ENCODE measurements at places on chromosomes 1 and 21.
A peak's percentile ranks its signal among the peaks of the same experiment; 100 is the strongest.

DNA sequence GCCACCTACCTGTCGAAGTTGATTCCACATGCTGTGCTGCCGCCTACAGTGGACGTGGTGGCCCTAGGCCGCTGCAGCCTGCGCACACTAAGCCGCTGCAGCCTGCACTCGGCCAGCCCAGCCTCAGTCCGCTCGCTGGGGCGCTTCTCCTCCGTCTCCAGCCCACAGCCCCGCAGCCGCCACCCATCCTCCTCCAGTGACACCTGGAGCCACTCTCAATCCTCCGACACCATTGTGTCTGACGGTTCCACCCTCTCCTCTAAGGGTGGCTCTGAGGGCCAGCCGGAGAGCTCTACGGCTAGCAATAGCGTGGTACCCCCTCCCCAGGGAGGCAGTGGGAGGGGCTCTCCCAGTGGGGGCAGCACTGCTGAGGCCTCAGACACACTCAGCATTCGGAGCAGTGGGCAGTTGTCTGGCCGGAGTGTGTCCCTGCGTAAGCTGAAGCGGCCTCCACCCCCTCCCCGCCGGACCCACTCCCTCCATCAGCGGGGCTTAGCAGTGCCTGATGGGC lies 46.9 kb downstream of the YARS1 start:
- no peak overlapping the region for H3K27ac ChIP-seq
- H3K4me1 ChIP-seq, result peaks cover 26% of the 10 kb centered on the region
- H3K27me3 ChIP-seq, result no peaks in the 10 kb centered on the region
- no peak overlapping the region for H3K4me3 ChIP-seq
- no peak for DNase-seq

DNA sequence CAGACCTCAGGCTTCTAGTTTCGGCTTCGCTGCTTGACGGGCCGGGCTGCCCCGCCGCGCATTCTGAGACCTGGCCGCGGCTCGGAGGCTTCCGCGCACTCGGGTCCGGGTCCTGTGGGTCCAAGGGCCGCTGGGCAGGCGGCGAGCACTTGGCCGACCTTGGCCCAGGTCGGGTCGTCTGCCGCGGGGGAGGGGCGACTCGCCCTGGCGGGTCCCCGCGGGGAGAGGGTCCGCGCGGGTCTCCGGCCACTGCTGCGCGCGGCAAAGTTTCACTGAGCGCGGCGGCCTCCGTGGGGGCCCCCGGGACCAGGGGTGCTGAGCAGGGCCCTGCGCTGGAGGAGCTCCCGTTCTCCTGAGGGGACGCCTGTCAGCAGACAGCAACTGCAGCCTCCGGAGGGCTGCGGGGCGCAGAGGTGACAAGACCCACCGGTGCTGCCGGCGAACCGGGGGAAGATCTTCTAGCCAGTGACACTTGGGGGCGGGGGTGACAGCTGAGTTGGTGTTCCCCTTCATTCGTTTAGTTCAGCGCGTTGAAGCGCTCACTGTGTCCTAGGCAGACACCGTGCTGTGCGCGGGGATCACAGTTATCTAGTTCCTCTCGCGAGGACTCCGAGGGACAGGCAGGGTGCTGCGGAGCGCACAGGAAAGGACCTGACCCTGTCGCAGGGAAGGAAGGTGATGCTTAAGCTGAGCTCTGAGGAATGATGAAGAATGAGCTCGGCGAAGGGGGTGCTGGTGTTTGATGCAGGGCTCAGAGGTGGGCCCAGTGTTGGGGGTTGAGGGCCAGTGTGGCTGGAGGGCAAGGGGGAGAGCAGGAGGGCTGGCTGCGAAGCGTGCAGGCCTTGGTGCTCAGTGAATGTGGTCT lies 725 bp downstream of the MTFR1L start:
- H3K36me3 ChIP-seq, result peaks cover under 1% of the 10 kb centered on the region
- peak overlapping the region; percentile 89 for H3K27ac ChIP-seq
- H3K27me3 ChIP-seq, result no peaks in the 10 kb centered on the region
- DNase-seq, result peak; percentile 48

- no peaks in the 10 kb centered on the region for H3K36me3 ChIP-seq
- DNase-seq, result no peak
- H3K4me1 ChIP-seq, result no peaks in the 10 kb centered on the region
- H3K4me3 ChIP-seq, result no peak overlapping the region
- peaks cover 6% of the 10 kb centered on the region for H3K27me3 ChIP-seq
Measured at GRCh38 chr1:230730977-230731376, 16.2 kb upstream of the CAPN9 start.

- H3K4me3 ChIP-seq, result peak overlapping the region; percentile 87
- peak; percentile 14 for DNase-seq
- H3K36me3 ChIP-seq, result peaks cover 13% of the 10 kb centered on the region
- H3K27ac ChIP-seq, result peak overlapping the region; percentile 92
- H3K4me1 ChIP-seq, result peaks cover 12% of the 10 kb centered on the region
Measured at GRCh38 chr1:34984435-34984792, 733 bp downstream of the TMEM35B start.

- H3K27ac ChIP-seq, result no peak overlapping the region
- no peaks in the 10 kb centered on the region for H3K4me1 ChIP-seq
- peak; percentile 78 for DNase-seq
- H3K4me3 ChIP-seq, result no peak overlapping the region
- H3K36me3 ChIP-seq, result no peaks in the 10 kb centered on the region
Measured at GRCh38 chr1:233433436-233434210, 106.1 kb downstream of the MAP3K21 start.

- peak overlapping the region; percentile 73 for H3K4me3 ChIP-seq
- H3K36me3 ChIP-seq, result peaks cover 4% of the 10 kb centered on the region
- H3K4me1 ChIP-seq, result peaks cover 26% of the 10 kb centered on the region
- no peaks in the 10 kb centered on the region for H3K27me3 ChIP-seq
Measured at GRCh38 chr1:154955039-154955717, 721 bp downstream of the PBXIP1 start.

- no peaks in the 10 kb centered on the region for H3K4me1 ChIP-seq
- DNase-seq, result no peak
- H3K27ac ChIP-seq, result no peak overlapping the region
- no peaks in the 10 kb centered on the region for H3K36me3 ChIP-seq
Measured at GRCh38 chr1:39497585-39497984, 6.1 kb downstream of the BMP8A start.

- no peaks in the 10 kb centered on the region for H3K27me3 ChIP-seq
- H3K4me1 ChIP-seq, result peaks cover 13% of the 10 kb centered on the region
- H3K36me3 ChIP-seq, result no peaks in the 10 kb centered on the region
Measured at GRCh38 chr1:91651661-91652071, 151.0 kb downstream of the CDC7 start.

DNA sequence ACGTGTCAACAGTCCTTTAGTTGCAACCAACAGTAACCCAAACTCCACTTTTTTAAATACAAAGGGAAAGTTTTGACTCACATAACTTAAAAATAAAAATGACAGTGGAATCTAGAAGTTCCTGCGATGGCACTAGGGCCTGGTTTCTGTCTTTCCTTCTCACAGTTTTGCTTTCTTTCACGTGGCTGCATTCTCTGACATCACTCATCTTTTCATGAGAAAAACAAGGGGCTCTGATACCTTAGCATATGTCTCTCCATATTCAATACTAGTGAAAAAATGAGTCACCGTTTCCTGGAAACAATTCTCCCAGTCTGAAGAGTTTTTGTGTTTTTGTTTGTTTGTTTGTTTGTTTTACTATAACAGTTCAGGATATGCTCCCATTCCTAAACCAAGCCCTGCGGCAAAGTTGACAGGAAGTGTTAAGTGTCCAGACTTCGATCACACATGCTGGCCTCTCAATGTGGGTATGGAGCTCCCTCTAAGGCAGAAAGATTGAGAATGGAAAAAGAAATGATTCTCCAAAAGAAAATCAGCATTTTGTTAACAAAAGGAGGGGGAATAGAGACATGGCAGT lies 483.3 kb downstream of the TTLL7 start:
- H3K27me3 ChIP-seq, result no peaks in the 10 kb centered on the region
- no peak overlapping the region for H3K27ac ChIP-seq
- no peaks in the 10 kb centered on the region for H3K36me3 ChIP-seq

DNA sequence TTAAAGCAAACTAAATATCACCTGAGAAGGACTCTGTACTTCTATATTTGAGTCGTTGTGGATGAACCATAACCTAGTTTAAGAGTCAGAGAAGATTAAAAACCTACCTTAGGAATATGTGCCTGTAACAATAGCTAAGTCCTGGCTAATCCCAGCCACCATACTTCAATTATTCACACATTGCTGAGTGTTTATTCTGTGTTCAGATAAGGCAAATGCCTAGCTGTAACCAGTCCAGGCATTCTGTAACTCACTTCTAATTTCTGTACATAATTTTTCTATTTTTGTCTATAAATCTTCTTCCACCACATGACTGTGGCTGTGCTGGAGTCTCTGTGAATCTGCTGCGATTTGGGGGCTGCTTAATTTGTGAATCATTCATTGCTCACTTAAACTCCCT lies 441.9 kb upstream of the ADAMTS5 start:
- H3K36me3 ChIP-seq, result no peaks in the 10 kb centered on the region
- H3K27me3 ChIP-seq, result no peaks in the 10 kb centered on the region
- H3K4me1 ChIP-seq, result no peaks in the 10 kb centered on the region
- no peak overlapping the region for H3K27ac ChIP-seq
- no peak overlapping the region for H3K4me3 ChIP-seq
- peak; percentile 14 for DNase-seq

DNA sequence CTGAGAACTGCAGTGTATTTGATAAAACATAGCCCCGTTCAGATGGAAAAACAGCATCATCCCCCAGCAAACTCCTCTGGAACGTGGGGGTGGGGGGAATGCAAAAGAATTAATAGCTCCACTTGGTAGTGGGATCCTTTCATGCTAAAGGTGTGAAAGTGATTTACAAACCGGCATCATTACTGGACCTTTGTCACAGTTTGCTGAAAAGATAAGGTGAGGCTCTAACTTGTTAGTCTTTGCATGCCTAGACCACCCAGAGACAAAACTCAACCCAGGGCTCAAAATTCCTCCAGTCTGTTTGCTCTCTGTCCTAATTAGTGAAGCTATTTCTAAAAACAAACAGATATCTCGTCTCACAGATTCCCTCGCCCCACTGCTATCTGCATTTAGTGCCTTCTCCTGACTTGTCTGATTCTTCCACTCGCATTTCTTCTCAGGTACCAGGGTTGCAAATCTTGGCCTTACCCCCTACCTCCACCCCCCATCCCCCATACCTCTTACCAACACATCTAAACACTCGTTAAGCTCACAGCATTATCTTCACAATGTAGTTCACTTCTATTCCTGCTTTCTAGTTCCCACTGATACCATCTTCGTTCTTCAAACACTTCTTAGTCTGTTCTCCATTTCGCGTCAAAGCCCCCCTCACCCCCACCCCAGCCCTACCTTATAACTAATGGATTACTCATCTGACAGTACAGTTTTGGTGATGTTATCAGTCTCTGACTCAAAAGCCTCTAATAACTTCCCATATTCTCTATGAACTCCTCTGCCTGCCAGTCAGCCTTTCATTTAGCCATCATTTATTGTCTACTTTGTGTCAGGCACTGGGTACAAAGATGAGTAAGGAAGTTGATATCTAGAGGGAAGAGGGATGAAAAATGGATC lies 11.8 kb downstream of the IER5 start:
- H3K4me3 ChIP-seq, result peak overlapping the region; percentile 8
- DNase-seq, result no peak
- H3K27me3 ChIP-seq, result no peaks in the 10 kb centered on the region
- peaks cover 72% of the 10 kb centered on the region for H3K4me1 ChIP-seq
- H3K36me3 ChIP-seq, result no peaks in the 10 kb centered on the region

GRCh38 chr1:86854352-86854751 lies 59.6 kb downstream of the SELENOF start:
- DNase-seq, result no peak
- no peaks in the 10 kb centered on the region for H3K27me3 ChIP-seq
- H3K36me3 ChIP-seq, result no peaks in the 10 kb centered on the region
- no peak overlapping the region for H3K27ac ChIP-seq
- H3K4me3 ChIP-seq, result no peak overlapping the region
- H3K4me1 ChIP-seq, result no peaks in the 10 kb centered on the region

DNA sequence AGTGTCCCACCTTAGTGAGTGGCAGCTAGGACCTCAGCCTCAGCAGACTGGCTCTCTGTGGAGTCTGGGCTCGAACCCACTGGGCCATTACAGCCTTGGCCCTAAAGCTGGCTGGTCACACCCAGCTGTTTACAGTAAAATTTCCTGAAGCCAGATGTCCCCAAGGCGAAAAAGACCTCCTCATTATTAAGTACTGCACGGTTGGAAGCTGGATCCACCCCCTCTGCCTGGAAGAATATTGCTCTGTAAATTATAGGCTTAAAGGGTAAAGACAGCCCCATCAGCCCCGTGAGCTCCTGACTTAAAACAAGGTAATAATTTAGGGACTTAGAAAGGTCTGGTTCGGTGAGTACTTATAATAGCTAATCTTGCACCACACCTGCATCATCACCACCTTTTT lies 30.3 kb upstream of the TMEM51 start:
- H3K36me3 ChIP-seq, result no peaks in the 10 kb centered on the region
- H3K4me1 ChIP-seq, result no peaks in the 10 kb centered on the region
- H3K4me3 ChIP-seq, result no peak overlapping the region
- no peak for DNase-seq
- no peak overlapping the region for H3K27ac ChIP-seq

DNA sequence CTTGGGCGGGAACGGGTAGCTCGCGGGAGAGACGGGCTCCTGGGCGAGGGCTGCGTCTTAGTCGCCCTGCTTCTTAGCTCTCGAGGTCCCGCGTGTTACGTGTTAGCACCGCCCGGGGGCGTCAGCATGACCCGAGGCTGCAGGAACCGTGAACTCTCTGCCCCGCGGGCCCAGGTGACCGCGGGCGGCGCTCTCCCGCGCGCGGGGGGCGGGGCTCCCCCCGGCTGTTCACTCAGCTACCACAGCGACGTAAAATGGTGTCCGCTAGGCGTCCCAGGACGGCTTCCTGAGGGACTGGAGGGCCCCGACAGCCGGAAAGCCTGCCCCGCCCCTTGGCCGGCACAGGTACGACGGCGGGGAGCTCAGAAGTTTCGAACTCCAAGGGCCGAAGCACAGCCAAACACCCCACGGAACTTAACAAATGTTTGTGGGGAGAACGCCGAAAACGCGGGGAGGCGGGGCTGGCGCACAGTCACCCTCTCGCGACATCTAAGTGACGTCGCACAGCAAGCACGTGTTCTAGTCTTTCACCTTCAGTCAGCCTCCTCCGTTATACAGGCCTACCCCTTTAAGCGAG lies 780 bp upstream of the RBM15 start:
- peak overlapping the region; percentile 96 for H3K4me3 ChIP-seq
- no peaks in the 10 kb centered on the region for H3K27me3 ChIP-seq
- no peak for DNase-seq
- peaks cover 26% of the 10 kb centered on the region for H3K4me1 ChIP-seq
